CD4-positive, alpha-beta T cell treated with Interleukin-21 for 1 hour (primary cell): ENCODE measurements at places on chromosomes 2 and 18.
A peak's percentile ranks its signal among the peaks of the same experiment; 100 is the strongest.

DNA sequence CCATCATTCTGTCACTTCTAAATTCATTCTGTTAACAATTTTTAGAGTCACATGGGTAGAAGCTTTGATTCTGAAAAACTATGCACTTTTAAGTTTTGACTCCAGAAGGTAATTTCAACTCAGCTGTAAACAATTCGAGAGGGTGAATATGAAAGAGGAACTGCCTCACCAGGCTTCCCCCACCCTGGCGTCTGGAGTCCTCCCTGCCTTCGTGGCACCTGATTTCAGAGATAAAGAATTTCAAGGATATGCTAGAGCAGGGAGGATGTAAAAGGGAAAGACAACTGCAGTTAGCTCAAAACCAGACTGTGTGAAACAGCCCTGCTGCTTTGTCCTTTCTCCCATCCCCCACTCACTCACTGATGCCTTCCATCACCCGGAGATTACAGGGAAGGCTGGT is 40.7 kb downstream of the ONECUT2 start:
- DNase-seq, result no peak

DNA sequence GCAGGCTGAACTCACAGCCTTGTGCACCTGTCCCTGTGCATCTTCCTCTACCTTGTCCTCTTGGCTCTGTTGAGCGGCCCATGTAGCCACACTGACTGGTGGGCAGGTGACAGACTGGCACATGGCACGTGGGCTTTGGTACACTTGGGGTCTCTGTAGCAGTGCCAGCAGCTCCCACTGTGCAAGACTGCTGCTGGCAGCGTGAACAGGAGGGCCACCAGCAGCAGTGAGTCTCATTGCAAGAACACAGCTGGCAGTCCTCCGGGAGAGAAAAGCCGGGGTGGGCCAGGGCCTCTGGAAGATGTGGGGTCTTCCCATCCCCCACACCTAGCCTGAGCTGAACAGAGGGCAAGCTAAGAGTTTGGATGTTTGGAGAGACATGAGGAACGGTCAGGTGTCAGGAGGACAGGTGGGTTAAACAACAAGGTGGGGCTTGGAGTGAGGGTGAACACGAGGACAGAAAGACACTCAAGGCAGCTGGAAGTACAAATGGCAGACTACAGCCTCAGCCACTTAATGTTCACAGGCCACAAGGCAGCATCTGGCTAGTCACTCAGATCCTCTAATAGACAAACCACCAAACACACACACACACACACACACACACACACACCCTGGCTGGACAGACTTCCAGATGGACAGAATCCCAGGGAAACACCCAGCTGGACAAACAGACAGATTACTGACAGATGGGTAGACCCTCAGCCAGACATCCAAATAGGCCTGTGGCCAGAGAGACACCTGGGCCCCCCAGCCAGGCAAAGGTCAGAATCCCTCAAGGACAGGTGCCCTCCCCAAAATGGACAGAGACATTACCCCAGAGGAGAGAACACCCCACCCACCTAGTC is 2.3 kb upstream of the PTPN18 start:
- DNase-seq, result no peak

- DNase-seq, result no peak
These were observed 27.0 kb downstream of the SLC14A2 start for GRCh38 chr18:45642238-45642637.

DNA sequence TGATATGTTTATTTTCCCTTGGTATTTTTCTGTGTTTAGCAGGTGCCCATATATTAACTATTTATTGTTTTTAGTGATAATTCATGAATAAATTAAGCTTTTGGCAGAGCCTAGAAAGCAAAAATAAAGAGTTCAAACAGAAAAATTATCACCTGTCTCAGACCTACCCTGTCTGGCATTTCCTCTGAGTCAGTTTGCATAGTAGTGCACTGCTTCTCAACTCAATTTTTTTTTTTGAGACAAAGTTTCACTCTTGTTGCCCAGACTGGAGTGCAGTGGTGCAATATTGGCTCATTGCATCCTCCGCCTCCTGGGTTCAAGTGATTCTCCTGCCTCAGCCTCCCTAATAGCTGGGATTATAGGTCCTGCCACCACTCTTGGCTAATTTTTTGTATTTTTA is 793.9 kb downstream of the SUCLG1 start:
- DNase-seq, result no peak

DNA sequence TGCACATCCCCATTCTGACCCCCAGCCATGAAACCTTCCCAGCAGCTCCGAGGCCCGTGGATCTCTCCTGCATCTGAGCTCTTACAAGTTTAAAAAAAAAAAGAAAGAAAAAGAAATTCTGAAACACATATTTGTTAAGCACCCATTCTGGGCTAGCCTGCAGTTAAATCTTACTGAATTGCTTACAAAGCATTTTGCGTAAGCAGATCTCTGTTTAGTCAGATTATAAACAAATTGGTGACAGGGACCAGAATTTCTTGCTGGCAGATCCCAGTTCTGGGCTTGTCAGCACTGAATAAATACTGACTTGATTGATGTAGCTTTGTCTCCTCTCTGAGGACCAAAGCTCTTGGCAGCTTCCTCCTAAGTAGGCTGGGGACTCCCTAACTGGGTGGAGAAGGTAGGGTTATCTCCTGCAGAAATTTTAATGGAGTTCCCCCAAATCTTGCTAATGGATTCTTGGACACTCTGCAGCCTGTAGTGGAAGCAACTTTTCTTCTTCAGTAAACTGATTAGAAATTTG is 160.9 kb downstream of the MIB1 start:
- DNase-seq, result no peak

- DNase-seq, result no peak
These were observed 100.3 kb downstream of the GREB1L start for GRCh38 chr18:21342372-21342771.

DNA sequence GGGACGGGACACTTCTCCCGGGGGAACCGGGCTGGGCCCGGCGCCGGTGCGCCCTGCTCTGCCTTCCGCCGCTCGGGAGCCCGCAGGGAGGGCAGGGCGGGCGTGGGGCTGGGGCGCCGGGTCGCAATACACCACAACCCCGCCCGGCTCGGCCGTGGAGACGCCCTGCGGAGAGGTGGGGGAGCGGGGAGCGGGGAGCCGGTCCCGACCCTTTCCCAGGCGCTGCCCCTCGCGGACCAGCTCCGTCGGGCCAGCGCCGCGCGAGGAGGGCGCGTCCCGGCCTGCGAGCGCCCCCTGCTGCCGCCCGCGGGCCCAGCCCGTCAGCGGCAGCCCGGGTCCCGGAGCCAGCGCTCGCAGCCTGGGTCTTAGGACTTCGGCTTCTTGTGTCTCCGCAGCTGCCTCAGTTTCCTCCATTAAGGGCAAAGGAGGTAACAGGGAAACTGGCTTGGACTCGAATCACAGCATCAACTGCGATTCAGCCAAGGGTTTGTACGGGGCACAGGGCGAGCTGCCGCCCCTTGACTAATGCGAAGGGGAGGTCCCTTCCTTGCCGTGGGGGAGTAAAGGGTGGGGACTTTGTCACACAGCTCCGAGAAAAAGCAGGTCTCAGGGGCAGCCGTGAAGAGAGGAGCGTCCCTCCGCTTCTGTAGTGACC is 635 bp upstream of the ADRA2B start:
- DNase-seq, result peak; percentile 64
